ENCODE measurements at places on chromosomes 3 and 15.

GRCh38 chr3:170531657-170532335 is 54.1 kb downstream of the SLC7A14 start:
- DNase-seq = no peak

- DNase-seq = no peak
These were observed 3.3 kb downstream of the FETUB start for GRCh38 chr3:186643493-186643892.

- DNase-seq = no peak
These were observed 86.9 kb upstream of the PRTG start for GRCh38 chr15:55829826-55830225.

GRCh38 chr3:98603580-98603979 is 10.2 kb upstream of the CPOX start:
- no peak for DNase-seq

DNA sequence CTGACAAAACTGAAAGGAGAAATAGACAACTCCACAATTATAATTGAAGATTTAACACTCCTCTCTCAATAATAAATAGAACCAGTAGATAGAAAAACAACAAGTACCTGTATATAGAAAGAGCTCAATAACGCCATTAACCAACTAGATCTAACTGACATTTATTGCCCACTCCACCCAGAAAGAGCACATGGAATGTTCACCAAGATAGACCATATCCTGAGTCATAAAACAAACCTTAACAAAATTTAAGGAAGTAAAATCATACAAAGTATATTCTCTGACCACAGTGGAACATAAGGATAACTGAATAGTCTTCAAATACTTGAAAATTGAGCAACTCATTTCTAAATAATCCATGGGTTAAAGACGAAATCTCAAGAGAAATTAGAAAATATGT is 25.1 kb downstream of the KBTBD12 start:
- no peak for DNase-seq

DNA sequence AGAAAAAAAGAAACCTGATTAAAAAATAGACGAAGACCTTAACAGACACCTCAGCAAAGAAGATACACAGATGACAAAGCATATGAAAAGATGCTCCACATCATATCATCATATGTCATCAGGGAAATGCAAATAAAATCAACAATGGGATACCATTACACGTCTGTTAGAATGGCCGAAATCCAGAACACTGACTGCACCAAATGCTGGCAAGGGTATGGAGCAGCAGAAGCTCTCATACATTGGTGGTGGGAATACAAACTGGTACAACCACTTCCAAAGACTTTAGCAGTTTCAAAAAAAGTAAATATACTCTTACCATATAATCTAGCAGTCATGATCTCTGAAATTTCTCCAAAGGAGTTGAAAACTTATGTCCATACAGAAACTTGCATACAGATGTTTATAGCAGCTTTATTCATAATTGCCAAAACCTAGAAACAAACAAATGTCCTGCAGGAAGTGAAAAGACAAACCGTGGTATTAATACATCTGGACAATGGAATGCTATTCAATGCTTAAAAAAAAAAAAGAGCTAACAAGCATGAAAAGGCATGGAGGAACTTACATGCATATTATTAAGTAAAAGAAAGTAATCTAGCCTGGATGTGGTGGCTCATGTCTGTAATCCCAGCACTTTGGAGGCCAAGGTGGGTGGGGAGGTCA is 107.4 kb downstream of the HES1 start:
- DNase-seq = no peak

GRCh38 chr3:151859905-151860304 is 13.5 kb upstream of the SUCNR1 start:
- DNase-seq = no peak

DNA sequence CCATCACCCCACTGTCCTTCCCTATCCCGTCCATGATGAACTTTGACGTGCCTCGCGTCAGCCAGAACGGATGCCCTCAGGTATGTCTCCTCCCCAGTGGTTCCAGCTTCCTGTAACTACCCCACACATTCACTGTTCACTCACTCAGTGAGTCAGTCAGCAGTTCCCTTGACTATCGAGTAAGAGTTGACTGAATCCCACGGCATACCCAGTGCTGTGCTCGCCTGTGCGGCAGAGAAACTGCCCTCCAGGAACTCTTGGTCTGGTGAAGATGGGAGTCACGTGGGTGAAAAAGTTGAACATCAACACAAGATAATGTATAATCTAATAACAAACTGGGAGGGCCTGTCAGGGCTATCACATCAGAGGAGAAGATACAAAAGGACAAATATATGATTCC is 36.7 kb downstream of the CCDC33 start:
- no peak for DNase-seq

GRCh38 chr3:133591271-133591742 is 17.8 kb downstream of the CDV3 start:
- DNase-seq = no peak

DNA sequence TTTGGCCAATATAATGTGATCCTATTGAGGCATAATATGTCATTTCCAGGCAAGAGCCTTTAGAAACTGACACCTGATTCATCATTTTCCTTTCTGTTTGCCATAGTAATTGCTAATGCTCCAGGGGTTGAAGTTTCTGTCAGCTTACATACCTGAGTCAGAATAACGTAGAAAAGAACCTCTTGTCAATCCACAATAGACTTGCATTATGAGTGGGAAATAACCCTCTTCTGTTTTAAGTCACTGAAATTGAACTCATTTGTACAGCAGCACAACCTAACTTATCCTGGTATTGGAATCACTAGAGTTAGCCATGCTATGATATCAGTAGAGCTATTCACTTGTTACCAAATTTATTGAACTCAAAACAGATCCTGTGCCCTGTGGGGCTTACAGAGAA is 101.7 kb upstream of the TP63 start:
- DNase-seq = no peak

GRCh38 chr3:185081521-185081920 is 71.3 kb downstream of the C3orf70 start:
- DNase-seq = no peak

GRCh38 chr3:4734454-4734853 is 241.3 kb downstream of the ITPR1 start:
- no peak for DNase-seq

All from DMS153 (cell line).